NCI-H345 (cell line): ENCODE measurements at places on chromosomes 16 and 17.

- peak; percentile 28 for DNase-seq
Measured at GRCh38 chr16:24853830-24854229, 8.1 kb downstream of the SLC5A11 start.

GRCh38 chr16:72744076-72744793 lies 303.7 kb downstream of the ZFHX3 start:
- DNase-seq: no peak

DNA sequence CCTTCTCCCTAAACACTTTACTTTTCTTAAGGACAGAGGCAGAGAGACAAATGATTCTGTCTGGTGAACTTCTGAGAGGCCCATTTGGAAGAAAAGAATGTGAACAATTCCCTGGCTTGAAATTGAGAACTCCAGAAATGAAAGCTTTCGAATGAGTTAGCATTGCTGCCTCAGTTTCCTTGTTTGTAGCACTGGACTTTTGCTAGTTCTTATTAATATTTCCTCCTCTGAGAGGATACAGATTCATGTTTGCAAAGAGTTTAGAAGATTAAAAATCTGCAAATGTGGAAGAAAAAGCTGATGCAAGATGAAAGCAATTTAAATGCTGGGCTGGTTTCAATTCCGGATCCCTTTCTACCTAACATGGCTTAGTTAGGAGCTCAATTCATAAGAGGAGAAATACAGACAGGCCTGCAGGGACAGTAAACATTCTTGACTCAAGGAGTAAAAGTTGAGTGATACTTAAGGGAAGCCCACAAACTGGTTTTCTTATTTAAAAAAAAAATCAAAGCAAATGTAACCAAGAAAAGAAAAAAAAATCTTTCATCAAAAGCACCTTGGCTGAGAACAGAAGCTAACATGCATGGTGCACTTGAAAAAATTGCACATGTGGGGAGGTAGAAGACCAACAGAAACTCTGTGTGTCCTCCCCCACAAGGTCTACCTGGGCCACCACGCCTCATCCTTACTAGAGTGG lies 27.1 kb downstream of the HNF1B start:
- no peak for DNase-seq

GRCh38 chr16:29678691-29679267 lies at the start of gene QPRT:
TSS of gene QPRT (plus strand) at chr16:29679180. CDS start at chr16:29679198, 18 bp downstream.
- no peak for DNase-seq

GRCh38 chr17:4768298-4768697 lies 3.4 kb upstream of the TM4SF5 start:
- no peak for DNase-seq

- no peak for DNase-seq
Measured at GRCh38 chr17:2692781-2693135, 18.8 kb downstream of the CLUH start.

- no peak for DNase-seq
Measured at GRCh38 chr17:29358416-29358815, 31.7 kb upstream of the TAOK1 start.

- peak; percentile 29 for DNase-seq
Measured at GRCh38 chr17:75864448-75864871, 9.3 kb upstream of the WBP2 start.

GRCh38 chr16:30526137-30526822 lies at the start of gene ZNF768:
TSS of gene ZNF768 (minus strand) at chr16:30526566. CDS start at chr16:30526413, 153 bp downstream.
- DNase-seq: peak; percentile 61

- no peak for DNase-seq
Measured at GRCh38 chr16:30736995-30737793, 11.0 kb upstream of the PHKG2 start.

DNA sequence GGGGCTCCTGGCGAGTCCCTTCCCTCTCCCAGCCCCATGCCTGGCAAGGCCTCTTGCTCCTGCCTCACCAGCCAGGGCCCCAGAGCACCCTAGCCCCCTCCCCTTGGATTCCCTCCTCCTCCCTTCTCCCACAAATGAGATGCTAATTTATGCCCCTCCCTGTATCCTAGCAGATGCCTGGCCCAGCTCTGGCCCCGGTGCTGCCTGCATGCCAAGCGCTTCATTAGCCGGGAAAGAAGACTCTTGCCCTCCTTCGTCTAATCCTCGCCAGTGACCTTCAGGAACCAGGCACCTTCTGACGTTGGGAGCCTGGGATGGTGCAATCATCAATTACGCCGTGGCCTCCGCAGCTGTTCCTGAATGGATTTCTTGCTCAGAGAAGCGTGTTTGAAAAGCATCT lies 127.8 kb downstream of the SDK2 start:
- DNase-seq: no peak

GRCh38 chr17:63881935-63882601 lies at the start of gene GH2:
TSS of gene GH2 (minus strand) at chr17:63881944. CDS start at chr17:63881801, 143 bp downstream.
- peak; percentile 49 for DNase-seq

- DNase-seq: no peak
Measured at GRCh38 chr16:89199241-89200123, 855 bp downstream of the SLC22A31 start.

DNA sequence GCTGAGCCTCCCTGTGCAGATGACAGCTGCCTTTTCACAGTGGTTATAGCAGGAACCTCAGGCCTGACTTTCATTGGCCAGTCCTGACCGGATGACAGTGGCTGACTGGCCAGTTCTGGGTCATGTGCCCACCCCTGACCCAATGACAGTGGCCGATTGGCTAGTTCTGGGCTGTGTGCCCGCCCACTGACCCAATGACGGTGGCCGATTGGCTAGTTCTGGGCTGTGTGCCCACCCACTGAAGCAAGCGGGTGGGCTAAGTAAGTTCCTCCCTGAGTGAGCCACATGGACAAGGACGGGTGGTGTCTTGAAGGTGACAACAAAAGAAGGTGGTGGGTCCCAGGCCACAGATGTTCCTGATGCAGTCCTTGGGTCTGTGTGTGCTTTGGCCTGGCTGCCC lies 9.5 kb downstream of the DEF8 start:
- DNase-seq: no peak

- no peak for DNase-seq
Measured at GRCh38 chr17:78227455-78227916, 3.9 kb upstream of the TMEM235 start.

GRCh38 chr17:77708936-77709335 lies 249.6 kb upstream of the TNRC6C start:
- no peak for DNase-seq

GRCh38 chr16:89200850-89201411 lies 594 bp upstream of the SLC22A31 start:
- DNase-seq: no peak

DNA sequence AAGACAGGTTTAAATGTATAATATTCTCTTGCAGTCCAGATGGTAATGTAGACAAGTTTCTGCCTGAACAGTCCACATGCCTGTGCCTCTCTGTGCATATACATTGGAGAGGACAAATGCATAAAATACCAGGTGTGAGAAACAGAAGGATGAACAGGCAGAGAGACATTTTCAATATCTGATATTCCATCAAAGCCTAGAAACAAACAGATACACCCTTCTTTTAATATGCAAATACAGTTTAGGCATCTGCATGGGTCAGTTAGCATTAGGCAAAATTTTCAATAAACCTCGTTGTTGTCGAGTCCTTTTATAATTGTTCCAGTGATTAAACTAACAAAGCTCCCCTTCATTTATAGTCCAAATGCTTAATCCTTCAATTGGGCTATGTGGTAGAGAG lies 897 bp downstream of the OMG start:
- DNase-seq: no peak

GRCh38 chr17:33527290-33527689 lies 234.2 kb upstream of the ASIC2 start:
- no peak for DNase-seq
